NCI-H1105 (cell line): ENCODE measurements at places on chromosomes 16 and 17.

DNA sequence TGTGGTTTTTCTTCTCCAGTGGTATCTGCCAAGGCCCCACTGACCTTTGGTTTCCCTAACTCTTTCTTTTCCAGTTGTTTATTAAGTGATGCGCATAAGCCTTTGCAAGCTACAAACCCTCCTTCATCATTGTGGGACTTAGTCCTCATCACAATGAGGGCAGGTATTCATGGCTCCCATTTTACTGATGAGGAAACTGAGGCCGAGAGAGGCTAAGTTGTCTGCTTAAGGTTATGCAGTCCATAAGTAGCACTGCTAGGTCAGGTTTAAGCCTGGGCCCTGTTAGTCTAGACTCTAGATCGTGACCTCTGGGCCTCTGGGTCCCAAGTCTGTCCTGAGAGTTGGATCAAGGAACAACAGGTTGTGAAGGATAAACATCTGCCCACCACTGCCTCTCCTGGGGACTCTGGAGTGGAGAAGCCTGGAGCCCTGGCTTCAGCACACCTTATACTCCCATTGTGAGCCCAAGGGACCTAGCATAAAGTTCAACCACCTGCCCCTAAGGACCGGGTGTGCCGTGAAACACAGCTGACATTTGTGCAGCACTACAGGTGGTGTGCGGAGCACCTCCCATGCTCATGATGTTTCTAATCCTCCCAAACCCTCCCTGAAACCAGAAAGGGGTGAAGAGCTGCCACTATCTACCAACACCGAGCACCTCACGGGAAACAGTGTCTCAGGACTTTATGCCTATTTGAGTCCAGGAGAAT is 5.2 kb upstream of the KCNH6 start:
- DNase-seq = no peak

GRCh38 chr17:73423806-73424205 is 112.0 kb upstream of the CDC42EP4 start:
- no peak for DNase-seq

- DNase-seq = no peak
These were observed 14.7 kb downstream of the ANKRD13B start for GRCh38 chr17:29607557-29608195.

- peak; percentile 27 for DNase-seq
These were observed 158.8 kb downstream of the AATF start for GRCh38 chr17:37107406-37108083.
